ENCODE measurements at places on chromosomes 11 and 22. TPM values are rescaled to one million over a fixed set of nuclear protein-coding genes. Genes with fewer than 3 reads are reported as not detected.

VWA5A gene
- 20.0 TPM for total RNA-seq

DNA sequence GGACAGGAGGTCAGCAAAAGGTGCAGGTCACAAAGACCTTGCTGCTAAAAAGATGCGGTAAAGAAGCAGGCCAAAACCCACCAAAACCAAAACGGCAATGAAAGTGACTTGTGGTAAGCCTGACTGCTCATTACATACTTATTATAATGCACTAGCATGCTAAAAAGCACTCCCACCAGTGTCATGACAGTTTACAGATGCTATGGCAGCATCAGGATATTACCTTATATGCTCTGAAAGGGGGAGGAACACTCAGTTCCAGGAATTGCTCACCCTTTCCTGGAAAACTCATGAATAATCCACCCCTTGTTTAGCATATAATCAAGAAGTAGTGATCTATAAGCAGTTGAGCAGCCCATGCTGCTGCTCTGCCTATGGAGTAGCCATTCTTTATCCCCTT, 45.2 kb upstream of the SLC5A12 start:
- peak; percentile 98 for ATAC-seq

- no peak for ATAC-seq
Observed at GRCh38 chr11:69475141-69475865, 6.2 kb upstream of the LINC01488 start.

- no peak for ATAC-seq
Observed at GRCh38 chr11:45806937-45807791, 2.2 kb downstream of the SLC35C1 start.

DNA sequence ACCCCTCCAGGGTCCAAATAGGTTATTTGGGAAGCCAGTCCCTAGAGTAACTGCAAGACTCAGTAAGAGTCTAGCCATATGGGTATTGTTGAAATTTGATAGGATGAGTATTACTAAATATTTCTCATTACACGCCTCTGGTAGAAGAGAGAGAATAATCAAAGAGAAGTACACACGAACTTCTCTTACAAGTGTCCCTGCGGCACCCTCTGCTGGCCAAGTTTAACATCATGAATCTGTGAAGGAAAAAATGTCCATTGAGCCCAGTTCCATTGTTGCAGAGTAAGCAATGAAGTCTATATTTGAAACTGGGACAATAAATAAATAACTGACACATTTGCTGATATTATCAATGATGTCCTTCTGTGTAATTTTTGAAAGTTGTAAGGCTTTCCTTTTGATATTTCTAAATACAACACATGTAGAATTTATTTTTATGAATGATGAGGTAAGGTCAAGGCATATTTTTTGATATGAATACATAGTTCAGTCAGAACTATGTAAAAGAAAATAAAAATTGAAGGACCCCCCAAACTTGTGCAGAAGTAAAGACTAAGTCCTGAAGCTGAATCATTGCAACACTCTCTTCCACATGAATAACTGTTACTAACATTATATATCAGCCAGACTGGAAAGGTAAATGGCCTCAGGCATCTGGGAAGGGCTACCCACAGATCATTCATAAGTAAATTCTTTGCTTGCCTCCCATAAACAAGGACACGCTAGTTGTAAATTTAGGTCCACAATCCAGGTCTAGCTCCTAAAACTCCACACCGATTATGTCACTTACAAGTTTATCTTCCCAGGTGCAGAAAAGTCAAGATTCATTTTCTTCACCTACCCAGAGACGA, 10.0 kb downstream of the OR51L1 start:
- no peak for ATAC-seq
